ENCODE measurements at places on chromosomes 1 and 21. TPM values are rescaled to one million over a fixed set of nuclear protein-coding genes. Genes with fewer than 3 reads are reported as not detected.

GRCh38 chr1:213466541-213466940 is 415.5 kb downstream of the RPS6KC1 start:
- no peak for DNase-seq

GRCh38 chr21:31088474-31088751 is 50.1 kb upstream of the KRTAP19-8 start:
- no peak for DNase-seq

GRCh38 chr1:227440182-227440581 is 121.9 kb upstream of the CDC42BPA start:
- no peak for DNase-seq

DNA sequence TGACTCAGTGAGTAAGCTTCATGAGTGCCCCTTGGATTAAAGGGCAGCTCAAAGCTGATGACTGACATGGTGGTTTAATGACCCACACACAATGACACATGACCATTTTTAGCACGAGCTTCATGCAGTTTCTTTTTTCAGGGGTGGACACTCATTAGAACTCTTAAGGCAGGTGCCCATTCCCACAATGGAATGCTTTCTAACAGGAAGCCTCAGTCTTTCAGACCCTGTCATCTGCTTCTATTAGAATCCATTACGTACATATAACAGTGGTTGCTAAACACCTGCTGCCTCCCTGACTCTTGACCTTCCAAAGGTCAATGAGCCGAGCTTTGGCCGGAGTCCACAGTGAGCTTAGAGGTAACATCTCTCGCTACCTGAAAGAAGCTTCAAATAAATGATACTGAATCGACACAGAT is 27.4 kb downstream of the AKNAD1 start:
- no peak for DNase-seq

DNA sequence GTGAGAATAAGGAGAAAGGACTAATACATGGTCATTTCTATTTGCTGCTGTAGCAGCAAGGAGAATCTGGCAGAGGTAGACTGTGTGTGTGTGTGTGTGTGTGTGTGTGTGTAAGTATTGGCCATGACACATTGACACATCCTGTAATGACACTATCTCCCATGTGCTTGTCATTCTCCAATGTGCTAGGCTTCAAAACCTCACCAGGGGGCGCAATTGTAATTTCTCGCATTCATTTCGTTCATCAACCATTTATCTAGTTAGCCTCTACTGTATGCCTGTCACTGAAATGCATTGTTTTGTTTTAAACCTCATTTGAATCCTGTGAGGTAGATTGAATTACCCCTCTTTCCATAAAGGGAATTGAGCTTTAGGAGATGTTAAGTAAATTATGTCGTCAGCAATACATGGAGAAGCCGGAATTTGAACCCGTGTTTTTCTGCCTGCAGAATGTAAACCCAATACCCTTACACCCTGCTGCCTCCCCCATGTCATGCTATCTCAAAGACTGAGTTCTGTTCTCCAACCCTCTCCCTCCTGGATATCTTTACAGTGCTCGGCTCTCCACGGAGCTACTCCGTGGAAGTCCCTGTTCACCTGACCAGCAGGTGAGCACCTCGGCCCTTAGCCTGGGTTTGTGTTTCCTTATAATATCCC is 100.8 kb downstream of the UCK2 start:
- DNase-seq = peak; percentile 10

DNA sequence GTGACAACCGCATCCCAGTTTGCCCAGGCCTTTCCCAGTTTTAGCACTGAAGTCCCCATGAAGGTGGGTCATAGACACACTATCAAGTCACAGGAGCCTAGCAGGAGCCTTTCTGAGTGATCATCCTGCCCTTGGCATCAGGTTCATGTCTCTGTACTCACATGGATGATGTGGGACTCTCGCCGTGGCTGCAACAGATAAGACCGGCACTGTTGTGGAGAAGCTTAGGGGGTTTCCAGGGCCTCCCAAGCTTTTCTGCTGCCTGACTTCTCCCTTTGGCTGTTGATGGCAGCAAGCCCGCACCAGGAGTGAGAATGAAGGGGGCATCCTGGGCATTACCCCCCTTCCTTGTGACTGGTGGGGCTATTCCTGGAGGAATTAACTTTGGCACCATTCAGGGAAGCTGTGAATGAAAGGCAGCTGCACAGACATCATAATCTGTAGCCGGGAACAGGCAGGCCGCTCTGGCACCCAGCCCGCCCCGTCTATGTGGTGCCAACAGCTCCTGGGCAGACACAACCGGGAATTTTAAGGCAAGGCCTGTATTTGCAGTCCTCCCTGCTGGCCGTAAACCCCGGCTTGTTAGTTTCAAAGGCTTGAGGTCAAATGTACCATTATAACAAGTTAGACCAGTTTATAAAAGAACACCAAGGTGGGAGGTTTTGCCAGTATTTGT is 148.6 kb downstream of the HUNK start:
- DNase-seq = no peak

DNA sequence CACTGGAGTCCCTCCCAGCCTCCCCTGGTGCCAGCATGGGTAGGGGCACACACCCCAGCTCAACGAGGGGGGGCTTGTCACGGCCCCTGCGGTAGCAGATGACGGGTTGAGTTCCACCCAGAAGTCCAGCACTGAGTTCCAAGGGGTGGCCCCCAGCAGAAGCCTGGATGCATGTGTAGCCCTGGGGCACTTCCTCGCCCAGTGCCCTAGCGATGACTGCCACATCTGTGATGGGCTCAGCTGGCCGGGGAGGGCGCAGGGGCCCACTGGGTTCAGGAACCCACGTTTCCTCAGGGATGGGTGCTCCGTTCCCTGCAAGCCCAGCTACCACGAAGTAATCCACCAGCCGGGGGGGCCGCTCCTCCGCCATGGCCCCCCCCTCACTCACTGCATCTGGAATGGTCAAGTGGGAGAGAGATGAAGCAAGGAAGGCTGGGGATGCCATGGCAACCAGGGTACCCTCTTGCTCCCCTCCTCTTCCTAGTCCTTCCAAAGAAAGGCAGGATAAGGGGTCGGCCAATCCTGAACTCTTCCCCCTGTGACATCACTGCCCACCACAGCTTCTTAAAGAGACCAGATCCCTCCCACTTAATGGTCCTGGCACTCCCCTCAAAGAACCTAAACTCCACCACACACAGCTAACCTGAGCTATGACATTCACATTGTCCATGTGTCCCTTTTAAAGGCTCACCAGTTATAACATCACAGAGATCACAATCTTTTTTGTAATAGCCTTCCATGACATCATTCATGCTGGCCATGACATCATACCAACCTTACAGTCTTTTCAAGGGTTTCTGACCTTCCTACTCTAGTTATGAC is 2.3 kb downstream of the DENND4B start:
- no peak for DNase-seq

DNA sequence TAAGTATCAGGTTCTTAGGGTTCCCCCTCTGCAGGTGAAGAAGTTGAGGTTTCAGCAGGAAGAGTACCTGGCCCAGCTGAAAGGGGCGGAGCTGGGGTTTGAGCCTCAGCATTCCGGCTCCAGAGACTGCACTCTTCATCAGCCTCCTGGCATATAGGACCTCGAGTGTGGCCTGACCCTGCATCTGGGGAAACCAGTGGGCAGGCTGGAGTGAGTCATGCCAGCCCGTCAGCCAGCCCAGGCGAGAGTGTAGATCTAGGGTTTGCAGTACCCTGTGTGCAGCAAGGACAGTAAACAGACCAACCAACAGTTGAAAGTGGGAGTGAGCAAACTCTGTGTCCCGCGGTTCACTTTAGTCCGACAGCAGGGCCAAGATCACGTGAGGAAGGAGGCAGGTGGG is 14.1 kb downstream of the MFSD2A start:
- DNase-seq = no peak

GRCh38 chr1:5164158-5164557 is 509.7 kb downstream of the AJAP1 start:
- no peak for DNase-seq

DNA sequence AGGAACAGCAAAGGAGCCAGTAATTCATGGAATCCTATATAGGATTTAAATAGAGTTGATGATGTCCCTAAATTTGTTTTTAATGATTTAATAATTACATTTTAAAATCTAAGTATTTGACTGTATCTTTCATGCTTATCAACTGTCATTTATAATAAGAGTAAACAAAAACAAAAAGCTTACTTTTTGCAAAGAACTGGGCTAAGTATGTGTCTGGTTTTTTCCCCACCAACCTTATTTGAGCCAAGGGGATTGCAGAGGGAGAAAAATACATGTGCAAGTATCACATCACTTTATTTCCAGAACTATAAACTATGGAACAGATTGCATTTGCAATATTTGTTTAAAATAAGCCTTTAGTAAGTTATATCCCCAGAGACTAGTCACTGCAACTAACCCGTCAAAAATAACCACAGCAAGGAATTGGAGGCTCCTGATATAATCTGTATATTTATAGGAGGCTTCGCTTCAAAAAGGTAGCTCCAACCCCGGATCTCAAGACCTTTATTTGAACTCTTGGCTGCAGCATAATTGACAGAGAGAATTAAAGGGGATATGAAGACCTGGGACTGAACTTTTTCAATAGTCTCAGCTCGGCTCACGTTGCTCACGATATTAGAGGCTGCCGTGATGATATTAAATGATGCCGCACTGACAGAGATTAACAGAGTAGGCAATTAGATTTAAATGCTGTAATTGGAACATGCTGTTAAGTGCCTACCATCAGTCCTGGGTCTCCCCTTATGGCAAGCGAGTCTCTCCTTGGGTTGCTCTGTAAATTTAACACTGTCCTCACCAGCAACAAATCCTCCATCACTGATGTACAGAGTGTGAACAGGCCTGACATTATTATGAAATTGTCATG is 329.1 kb upstream of the NFIA start:
- DNase-seq = no peak

GRCh38 chr21:34733852-34734251 is 65.1 kb downstream of the CLIC6 start:
- DNase-seq = no peak

PADI3 gene
- not detected for polyA plus RNA-seq

TFF1 gene
- not detected for polyA plus RNA-seq

NCF2 gene
- 0.43 TPM for polyA plus RNA-seq

PTPRC gene
- polyA plus RNA-seq = not detected

SLC1A7 gene
- polyA plus RNA-seq = 0.11 TPM
